ENCODE measurements at places on chromosomes 4 and X. TPM values are rescaled to one million over a fixed set of nuclear protein-coding genes. Genes with fewer than 3 reads are reported as not detected.
A peak's percentile ranks its signal among the peaks of the same experiment; 100 is the strongest.

- peaks cover 6% of the 10 kb centered on the region for H3K4me1 ChIP-seq
- H3K27ac ChIP-seq = no peak overlapping the region
- DNase-seq = no peak
- H3K36me3 ChIP-seq = no peaks in the 10 kb centered on the region
- H3K4me3 ChIP-seq = no peak overlapping the region
Measured at GRCh38 chr4:145882604-145883003, 56.0 kb downstream of the ZNF827 start.

DNA sequence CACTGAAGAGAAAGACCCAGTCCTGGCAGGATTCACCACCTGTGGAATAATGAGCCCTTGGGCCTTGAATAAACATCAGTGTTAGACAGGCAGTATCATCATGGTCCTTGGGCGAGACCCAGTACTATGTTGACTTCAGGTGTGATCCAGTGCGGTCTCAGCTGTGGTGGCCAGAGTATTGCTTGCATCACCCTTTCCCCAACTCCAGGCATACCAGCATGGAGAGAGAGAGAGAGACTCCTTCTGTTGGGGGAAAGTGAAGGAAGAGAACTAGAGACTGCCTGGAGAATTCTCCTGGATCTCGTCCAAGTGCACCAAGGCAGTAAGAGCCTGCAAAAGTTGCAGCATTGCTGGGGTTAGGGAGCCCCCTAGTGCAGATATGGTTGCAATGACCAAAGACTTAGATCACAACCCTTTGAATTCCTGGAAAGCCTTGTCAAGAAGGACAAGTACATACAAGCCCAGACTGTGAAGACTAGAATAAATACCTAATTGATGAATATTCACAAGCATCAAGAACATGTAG, 61.1 kb upstream of the VAMP7 start:
- no peaks in the 10 kb centered on the region for H3K27me3 ChIP-seq
- DNase-seq = peak; percentile 88
- H3K4me3 ChIP-seq = no peak overlapping the region
- no peaks in the 10 kb centered on the region for H3K4me1 ChIP-seq
- H3K27ac ChIP-seq = no peak overlapping the region

- peak; percentile 73 for DNase-seq
- no peaks in the 10 kb centered on the region for H3K36me3 ChIP-seq
- H3K27me3 ChIP-seq = peaks cover 16% of the 10 kb centered on the region
- H3K4me1 ChIP-seq = no peaks in the 10 kb centered on the region
Measured at GRCh38 chr4:89836897-89837384, at the start of gene SNCA. Gene SNCA, minus strand, starts transcription at chr4:89837161. Its CDS starts 1,494 bp downstream, at chr4:89835667.

Gene GAB3
- 2.8 TPM for polyA plus RNA-seq

- no peak for DNase-seq
- no peak overlapping the region for H3K4me3 ChIP-seq
- no peaks in the 10 kb centered on the region for H3K4me1 ChIP-seq
Measured at GRCh38 chr4:253936-254756, 51.1 kb downstream of the ZNF732 start.

DNA sequence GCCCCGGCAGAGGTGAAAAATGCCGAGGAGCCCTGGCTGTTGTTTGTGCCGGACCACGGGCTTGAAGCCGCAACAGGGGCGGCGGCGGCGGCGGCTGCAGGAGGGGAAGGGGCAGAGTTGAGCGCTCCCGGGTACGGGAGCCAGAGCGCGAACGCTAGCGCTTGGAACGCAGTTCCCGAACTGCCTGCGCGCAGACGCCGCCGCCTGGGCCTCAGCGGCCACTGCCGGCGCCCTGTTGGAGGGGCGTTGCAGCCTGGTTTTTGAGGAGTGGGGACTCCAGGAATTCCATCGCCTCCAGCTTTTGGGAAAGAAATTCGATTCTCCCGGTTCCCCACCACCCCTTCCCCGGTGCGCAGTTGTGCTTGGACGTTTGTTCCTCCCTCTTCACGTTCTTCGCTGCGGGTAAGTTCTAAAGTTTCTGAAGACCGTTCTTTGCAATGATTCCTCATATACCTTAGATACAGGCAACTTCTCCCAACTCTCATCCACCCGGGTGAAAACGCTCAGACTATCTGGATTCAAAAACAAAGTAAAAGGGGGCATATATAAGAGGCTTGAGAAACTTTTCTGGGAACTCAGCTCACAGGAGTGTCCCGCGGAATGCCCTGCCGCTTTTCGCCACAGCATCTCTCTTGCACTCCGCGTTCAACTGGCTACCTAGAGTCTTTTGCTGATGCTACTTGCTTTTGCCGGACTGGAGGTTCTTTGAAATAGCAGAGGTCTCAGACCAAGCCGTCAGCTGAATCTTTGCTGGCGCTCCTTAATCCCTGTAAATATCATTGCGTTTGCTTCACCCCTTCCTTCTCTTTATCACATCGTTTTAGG, 1.0 kb downstream of the FAT4 start:
- H3K4me3 ChIP-seq = peak overlapping the region; percentile 91
- peaks cover 2% of the 10 kb centered on the region for H3K36me3 ChIP-seq
- H3K4me1 ChIP-seq = peaks cover 6% of the 10 kb centered on the region
- no peaks in the 10 kb centered on the region for H3K27me3 ChIP-seq

Gene HSFX2
- 0.26 TPM for polyA plus RNA-seq

DNA sequence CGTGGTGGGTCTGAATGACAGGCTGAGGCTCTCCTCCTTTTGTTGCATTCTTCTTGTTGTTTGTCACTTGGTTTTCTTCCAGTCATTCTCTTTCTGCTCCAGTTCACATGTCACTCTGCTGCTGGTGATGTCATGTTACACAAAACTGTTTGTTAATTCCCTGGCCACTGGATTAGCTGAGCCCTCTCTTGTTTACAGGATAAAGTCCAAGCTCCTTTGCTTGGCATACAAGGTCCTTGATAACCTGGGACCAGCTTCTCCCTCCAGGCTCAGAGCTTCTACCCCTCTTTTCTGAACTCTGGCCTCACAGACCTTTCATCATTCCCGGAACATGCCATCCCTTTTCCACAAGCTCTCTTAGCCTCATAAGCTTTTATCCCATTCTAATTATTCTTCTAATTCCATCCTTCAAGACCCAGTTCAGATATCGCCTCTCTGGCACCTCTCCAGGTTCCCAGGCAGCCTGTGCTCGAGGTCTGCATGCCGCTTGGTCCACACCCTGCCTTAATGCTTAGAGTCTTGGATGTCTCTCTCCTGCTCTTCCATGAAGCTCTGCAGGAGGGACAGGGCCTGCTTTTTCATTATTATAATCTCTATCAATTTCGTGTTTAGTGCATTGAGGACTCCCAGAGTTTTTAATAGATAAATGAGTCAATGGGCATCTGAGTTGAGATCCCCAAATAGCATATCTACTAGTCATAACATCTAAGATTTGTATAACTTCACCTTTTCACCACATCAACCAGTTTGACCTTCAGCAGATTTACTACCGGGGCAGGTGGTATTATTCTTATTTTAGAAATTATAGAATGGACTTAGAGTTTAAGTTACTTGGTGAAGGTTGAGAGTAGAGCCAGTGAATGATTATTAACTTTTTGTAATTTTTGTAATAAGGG, 98.7 kb downstream of the TMEM131L start:
- no peak overlapping the region for H3K4me3 ChIP-seq
- H3K27ac ChIP-seq = no peak overlapping the region
- H3K27me3 ChIP-seq = no peaks in the 10 kb centered on the region
- no peaks in the 10 kb centered on the region for H3K36me3 ChIP-seq

DNA sequence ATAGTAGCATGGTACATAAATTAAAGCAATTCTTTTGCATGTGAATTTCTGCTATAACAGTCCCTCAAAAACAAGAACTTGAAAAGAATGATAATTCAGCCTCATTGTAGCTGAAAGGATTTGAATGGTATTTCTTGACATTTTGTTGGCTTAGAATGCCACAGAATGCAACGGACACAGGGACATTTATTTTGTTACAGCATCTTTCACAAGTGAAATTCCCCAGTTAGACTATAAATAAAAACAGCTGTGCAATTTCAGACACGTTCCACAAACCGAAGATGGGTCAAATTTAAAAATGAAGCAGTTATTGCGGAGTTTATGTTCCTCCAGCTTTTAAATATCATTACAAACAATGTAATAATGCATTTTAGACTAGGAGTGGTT, 82.8 kb upstream of the AMELX start:
- H3K4me1 ChIP-seq = peaks cover 3% of the 10 kb centered on the region
- peak overlapping the region; percentile 20 for H3K4me3 ChIP-seq
- no peaks in the 10 kb centered on the region for H3K27me3 ChIP-seq
- H3K27ac ChIP-seq = no peak overlapping the region
- DNase-seq = no peak

DNA sequence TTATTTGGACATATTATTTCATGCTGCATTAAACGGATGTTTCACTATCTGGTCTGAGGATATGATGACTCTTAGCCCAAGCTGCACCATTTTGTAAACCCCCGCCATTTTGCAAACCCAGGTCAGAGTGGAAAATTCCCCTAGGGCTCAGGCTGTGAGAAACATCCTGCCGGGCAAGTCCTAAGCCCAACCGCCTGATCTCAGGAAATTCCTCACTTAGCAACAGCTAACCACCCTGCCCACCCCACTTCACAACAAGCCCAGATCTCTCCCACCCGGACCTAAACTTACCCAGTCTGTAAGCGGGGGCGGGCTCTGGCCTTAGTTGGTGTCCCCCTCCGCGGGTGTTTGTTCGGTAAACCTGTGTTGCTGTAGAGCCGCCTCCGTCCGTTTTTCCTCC, 2747.1 kb downstream of the PCDH7 start:
- no peaks in the 10 kb centered on the region for H3K4me1 ChIP-seq
- H3K36me3 ChIP-seq = no peaks in the 10 kb centered on the region
- H3K27me3 ChIP-seq = no peaks in the 10 kb centered on the region
- H3K4me3 ChIP-seq = no peak overlapping the region

DNA sequence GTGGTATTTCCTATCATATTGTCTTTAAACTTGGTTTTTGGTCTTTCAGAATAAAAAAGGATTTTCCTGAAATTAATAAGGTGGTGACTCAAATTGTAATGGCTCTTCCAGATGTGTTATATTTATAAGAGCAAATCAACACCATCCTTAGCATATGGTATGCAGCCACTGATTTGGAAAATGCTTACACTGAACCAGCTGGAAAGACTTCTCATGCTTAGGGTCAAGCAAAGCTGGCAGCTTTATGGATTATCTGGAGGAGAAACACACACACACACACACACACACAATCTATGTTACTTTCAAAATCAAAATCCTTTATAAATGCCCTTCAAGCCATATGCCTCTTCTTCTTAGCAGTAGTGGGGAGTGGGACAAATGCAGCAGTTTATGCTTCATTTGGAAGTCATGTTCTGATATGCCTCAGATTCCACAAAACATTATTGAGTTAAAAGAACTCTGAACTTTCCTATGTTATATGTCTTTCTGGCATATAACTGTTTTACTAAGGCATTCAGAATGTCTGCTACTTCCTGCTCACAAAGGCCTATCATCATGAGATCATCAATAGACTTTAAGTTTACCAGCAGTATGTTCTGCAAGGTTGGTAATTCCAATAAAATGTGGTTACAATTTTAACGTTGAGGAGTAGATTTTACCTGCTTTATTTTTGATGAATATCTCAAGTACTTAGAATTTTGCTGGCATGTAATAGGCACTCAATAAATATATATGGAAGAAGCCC, 72.9 kb upstream of the PRDM5 start:
- no peaks in the 10 kb centered on the region for H3K27me3 ChIP-seq
- H3K36me3 ChIP-seq = no peaks in the 10 kb centered on the region
- no peak overlapping the region for H3K27ac ChIP-seq

DNA sequence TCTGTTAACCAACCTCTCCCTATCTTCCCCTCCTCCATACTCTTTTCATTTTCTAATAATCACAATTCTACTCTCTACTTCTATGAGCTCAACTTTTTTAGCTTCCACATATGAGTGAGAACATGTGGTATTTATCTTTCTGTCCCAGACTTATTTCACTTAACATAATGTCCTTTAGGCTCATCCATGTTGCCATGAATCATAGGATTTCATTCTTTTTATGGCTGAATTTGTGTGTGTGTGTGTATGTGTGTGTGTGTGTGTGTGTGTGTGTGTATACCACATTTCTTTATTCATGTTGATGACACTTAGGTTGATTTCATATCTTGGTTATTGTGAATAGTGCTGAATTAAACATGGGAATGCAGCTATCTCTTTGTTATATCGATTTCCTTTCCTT, 37.4 kb downstream of the RUFY3 start:
- DNase-seq = no peak
- H3K36me3 ChIP-seq = peaks cover 1% of the 10 kb centered on the region
- no peaks in the 10 kb centered on the region for H3K4me1 ChIP-seq
- no peak overlapping the region for H3K4me3 ChIP-seq
- no peaks in the 10 kb centered on the region for H3K27me3 ChIP-seq

Gene TMPRSS11E
- not detected for polyA plus RNA-seq

Gene SRPX
- 180 TPM for polyA plus RNA-seq

Gene DNAAF6
- not detected for polyA plus RNA-seq

Gene UPF3B
- polyA plus RNA-seq = 8.1 TPM

- no peak overlapping the region for H3K27ac ChIP-seq
- H3K4me3 ChIP-seq = no peak overlapping the region
- DNase-seq = no peak
- no peaks in the 10 kb centered on the region for H3K4me1 ChIP-seq
Measured at GRCh38 chr4:98908703-98909262, 20.1 kb downstream of the EIF4E start.

- no peak overlapping the region for H3K27ac ChIP-seq
- H3K36me3 ChIP-seq = no peaks in the 10 kb centered on the region
- DNase-seq = no peak
Measured at GRCh38 chrX:117538178-117539089, 578.2 kb downstream of the KLHL13 start.

DNA sequence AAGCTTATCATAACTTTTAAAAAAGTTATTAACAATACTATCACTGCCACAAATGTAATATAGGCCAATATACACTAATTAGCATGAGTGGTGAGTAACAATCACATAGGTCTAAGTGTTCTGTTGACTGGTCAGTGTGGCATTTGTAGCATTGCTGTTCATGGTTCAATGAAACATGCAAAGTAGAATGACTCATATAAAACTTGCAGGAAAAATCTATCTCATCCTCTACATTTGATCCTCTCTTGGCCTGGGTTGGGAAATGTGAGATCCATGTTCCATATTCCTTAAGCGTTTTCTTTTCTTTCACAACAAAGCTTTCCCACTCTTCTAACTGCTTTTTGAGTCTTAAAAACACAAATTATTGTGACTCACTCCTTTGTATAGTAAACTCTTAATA, 1418.7 kb downstream of the FSTL5 start:
- H3K27ac ChIP-seq = no peak overlapping the region
- H3K36me3 ChIP-seq = no peaks in the 10 kb centered on the region
- H3K4me3 ChIP-seq = no peak overlapping the region
- DNase-seq = no peak
- no peaks in the 10 kb centered on the region for H3K27me3 ChIP-seq

Gene PCDH7
- 21.4 TPM for polyA plus RNA-seq

- H3K27me3 ChIP-seq = peaks cover 11% of the 10 kb centered on the region
- no peak for DNase-seq
- no peaks in the 10 kb centered on the region for H3K36me3 ChIP-seq
- no peaks in the 10 kb centered on the region for H3K4me1 ChIP-seq
Measured at GRCh38 chr4:21947791-21948346, 703 bp downstream of the KCNIP4 start.

Data from fibroblast of lung (primary cell).